ENCODE measurements at places on chromosomes 3 and 15.

DNA sequence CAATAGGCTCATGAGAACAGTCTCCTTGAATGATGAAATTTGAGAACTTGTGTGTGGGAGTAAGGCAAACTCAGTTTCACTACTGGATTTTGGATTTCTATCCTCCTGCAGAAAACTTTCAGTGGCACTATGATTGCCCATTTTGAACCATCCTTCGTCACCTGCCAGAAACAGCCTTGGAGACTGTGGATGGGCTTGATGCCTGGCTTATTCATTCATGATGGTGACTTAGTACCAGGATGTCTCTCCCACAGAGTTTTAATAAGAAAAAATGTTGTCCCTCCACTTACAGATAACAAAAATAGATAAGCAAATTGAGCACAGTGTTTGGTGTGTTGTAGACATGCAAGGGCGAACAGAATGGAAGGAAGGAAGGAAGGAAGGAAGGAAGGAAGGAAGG is 53.5 kb upstream of the CPNE4 start:
- no peak for DNase-seq

DNA sequence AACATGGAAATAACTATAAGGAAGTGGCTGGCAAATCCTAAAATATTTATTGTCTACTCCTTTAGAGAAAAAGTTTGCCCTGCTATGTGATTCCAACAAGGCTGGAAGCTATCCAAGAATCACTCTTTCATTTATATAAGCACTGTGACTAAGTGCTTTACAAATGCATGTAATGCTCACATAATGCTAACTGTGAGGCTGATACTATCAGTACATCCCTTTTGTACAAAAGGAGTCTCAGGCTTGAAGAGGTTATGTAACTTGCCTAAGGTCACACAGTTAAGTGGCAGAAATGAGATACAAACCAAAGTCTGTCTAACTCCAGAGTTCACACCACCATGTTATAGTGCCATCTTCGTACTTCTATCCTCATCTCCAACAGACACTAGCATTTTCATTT is 17.0 kb downstream of the TOPBP1 start:
- no peak for DNase-seq

DNA sequence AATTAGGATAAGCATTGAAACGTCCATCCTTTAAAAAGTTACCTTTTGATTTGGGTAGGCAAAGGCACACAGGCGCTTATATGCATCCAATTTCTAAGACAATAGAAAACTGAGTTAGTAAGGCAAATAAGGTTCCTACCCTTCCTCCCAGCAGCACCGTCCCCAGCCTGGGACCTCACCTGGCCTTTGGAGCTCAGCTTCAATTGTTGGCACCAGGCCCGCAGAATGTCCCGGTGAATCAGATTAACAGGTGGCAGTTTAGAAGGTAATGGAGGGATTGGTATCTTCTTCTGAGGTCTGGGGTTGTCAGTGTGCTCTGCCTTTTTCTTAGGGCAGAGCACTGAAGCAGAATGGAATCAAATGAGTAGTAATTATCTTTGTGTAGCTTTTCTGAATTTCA is 5.7 kb downstream of the DPPA4 start:
- DNase-seq = no peak

- DNase-seq = no peak
Observed at GRCh38 chr3:104428337-104428925, 938.3 kb upstream of the ALCAM start.

- DNase-seq = no peak
Observed at GRCh38 chr3:38325256-38325655, 21.3 kb upstream of the XYLB start.

DNA sequence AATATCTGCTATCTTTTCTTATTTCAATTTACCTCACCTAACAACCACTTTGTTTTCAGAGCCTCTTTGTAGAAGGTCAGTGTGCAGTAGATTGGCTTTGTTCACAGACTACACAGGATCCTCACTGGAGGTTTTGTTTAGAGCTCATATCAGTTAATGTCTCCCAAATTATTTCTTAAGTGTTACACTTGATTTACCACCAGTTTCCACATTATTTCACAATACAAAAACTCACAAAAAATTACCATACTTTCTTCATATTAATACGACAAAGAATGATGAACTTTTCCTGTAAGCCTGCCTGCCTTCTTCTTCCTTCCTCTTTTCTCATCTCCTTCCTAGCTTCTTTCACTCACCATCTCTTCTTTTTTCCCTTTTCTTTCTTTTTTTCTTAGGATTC is 133.3 kb downstream of the ALCAM start:
- DNase-seq = no peak

DNA sequence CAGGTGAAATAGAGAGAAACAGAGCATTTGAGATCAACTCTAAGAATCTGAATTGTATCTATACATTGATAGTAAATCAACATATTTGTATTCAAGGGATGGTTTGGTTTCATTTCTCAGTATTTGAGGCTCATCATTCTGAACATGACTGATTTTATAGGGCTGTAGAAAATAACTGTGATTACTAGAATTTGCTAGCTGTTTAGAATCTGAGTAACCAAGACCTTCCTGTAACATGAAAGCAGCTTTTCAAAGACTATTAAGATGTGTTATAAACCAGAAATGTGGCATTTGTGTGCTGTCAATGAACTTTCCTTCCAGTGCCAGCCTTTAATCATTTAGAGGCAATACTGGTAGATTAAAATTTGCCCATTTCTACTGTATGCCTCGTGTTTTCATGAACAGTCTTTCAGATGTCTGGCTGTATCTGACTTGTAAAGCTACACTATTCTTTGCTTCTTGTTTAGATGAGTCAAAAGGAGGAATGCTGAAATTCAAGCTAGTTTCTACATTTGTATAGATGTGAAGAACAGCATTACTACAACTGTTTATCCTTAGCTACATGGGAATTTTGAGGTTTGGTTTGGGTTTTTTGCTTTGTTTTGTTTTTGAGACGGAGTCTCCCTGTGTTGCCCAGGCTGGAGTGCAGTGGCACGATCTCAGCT is 137.3 kb upstream of the BHLHE40 start:
- DNase-seq = no peak

DNA sequence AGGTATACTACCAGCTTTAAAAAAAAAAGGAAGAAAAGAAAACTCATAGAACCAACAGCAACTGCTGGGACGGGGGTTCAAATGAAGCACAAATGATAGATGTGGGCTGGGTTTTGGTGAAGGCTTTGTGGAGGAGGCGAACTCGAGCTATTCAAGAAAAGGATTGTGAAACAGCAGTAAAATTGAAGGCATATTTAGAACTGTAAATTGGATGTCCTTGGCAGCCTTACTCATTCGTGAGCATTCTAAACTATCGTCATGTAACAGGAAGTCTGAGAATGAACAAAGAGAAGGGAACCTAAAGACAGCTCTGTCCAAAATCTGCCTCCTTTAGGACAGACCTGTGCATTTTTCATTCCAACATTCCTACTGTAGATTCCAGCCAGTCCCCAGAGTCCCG is 97.8 kb downstream of the LARS2 start:
- no peak for DNase-seq

DNA sequence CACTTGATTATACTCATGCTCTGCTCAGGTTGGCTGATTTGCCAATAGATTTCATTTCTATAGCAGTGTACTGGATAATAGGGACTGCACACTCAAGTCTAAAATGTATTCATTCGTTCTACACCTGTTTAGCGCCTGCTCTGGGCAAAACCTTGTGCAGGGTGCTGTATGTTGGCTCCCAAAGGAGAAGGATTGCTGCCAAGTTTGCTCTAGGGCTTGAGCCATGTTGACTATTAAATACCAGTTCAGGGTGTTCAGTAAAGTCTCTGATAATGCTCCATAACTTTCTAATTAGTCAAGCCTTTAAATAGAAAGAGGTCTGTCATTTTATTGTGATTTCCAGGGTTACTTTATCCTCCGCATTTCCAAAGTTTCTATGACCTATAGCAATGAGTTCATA is 470.2 kb downstream of the MAGI1 start:
- DNase-seq = no peak

DNA sequence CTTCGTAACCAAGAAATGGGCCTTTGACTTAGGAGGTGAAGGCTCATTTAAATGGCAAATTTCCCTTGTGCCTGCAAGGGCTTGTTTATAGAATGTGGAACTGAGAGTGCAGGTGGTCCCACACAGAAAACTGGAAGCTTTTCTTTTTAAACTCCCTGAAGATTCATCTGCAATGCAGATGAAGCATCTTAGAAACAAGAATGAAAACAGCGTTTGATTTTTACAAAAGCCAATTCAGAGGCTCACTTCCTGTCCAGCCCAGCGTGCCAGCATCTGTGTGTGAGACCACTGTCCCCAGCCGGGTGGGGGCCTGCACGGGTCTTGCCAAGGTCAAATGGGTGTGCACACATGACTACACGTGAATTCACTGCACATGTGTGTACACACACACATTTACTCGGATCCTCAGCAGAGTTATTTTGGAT is 94.7 kb downstream of the LINGO1 start:
- DNase-seq = no peak

- no peak for DNase-seq
Observed at GRCh38 chr3:160568989-160569388, 3.6 kb upstream of the KPNA4 start.

DNA sequence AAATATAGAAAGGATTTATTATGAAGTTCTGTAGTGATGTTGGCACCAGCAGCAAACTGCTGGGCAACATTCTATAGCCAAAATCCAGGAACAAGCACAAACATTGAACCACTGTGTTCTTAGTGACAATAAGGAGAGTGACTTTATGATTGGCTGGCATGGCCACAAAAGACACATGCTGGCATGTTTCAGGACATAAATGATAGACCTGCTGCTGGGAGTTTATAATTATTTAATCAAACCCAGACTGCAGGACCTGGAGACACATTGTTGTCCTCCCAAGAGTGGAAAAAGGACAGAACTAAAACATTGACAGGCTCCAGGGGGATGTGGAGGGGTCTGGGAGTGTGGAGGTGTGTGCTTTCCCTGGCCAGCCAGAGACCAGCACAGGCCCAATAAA is 255.3 kb upstream of the LRTM1 start:
- no peak for DNase-seq

DNA sequence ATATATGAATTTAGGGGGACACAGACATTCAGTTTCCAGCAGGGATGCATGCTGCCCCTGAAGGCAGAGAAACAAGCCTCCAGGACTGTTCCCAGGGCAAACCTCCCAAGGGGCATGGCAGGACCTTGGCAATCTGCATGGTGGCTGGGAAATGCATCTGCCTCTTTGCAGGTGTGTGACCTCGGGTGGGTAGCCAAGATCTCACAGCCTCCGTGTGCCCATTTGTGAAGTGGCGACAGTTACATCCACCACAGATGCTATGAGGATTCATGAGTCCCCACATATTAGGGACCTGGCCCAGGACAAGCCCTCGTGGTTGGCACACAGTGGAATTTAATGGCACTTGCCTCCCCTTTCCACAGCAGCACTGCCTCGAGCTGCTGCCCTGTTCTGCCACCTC is 29.9 kb downstream of the SLC28A1 start:
- no peak for DNase-seq

GRCh38 chr3:124451630-124452317 is 278.5 kb upstream of the UMPS start:
- DNase-seq = no peak

DNA sequence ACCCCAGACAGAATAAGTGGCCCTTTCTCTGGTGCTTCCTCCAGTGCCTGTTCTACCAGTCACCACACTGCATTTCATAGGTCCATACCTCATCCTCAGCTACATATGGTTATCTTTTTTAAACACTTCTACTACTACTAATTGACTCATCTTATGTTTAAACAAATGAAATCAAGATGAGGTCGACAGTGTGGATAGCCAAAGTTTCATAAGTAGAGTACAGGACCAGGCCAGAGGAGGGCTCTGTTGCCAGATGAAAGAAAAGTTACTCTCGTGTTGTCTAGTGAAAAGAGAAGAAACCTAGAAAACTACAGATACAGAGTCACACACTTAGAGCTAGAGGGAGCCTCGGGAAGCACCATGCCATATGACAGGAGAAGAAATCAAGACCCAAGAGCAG is 296.1 kb downstream of the VPS13C start:
- DNase-seq = no peak

DNA sequence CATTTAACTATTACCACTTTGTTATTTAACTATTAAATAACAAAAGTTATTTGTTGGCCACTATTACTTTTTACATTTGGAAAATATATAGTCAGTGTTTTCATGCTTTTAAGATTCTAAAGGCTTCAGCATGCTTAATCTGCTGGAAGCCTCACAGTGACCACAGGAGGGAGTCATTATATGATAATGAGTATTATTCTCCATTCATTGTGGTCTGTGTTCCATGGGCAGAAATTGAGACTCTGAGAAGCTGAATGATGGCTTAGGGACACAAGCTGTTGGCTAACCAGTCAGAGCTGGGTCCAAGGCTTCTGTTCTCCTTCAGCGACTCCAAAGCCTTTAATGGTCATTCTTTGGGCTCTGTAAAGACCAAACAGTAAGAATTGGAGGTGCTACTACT is 64.7 kb downstream of the BFSP2 start:
- DNase-seq = no peak

GRCh38 chr15:98241032-98241554 is 280.6 kb downstream of the ARRDC4 start:
- no peak for DNase-seq

DNA sequence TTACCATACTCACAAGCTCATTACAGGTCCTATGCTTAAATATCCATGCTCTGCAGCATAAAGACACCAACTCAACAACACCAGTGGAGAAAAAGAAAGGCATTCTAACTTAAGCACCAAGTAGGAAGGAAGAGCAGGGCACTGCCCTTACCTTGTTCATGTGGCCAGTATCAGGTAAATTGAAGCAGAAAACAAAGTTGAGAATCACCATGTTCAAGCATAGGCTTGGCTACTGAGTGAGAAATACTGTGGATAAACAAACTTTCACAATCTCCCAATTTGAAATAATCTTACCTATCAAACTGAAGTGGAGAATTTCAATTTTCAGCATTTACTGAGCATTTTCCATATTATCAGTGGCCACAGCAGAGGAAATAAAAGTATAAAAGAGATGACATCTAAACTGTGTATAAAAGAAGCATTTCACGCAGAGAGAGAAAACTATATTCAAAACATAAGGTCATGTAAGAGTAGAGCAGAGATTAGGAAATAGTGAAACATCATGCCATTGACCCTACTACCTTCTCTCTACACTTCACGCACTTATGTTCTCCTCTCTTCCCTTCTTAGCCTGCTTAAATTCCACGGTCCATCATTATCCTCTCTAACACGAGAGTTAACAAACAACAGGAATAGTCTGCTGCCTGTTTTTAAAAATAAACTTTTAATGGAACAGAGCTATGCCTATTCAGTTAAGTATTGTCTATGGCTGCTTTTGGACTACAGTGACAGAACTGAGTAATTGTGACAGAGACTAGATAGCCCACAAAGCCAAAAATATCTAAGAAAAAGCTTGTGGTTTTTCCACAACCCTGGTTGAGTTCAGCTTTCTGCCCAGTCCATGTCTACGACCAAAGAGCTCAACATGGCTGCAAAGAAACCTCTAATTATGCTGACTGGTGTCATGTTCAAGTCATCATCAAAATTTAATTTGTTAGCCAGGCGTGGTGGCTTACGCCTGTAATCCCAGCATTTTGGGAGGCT is 142.5 kb downstream of the NR1I2 start:
- no peak for DNase-seq

- DNase-seq = no peak
Observed at GRCh38 chr3:56415652-56416051, 52.6 kb downstream of the ERC2 start.

- no peak for DNase-seq
Observed at GRCh38 chr3:136860541-136860940, 1.5 kb upstream of the NCK1 start.

GRCh38 chr3:110995461-110996231 is 76.0 kb upstream of the NECTIN3 start:
- no peak for DNase-seq
